Left renal pelvis (tissue), 4 donors: ENCODE measurements at places on chromosomes 12 and 14.

DNA sequence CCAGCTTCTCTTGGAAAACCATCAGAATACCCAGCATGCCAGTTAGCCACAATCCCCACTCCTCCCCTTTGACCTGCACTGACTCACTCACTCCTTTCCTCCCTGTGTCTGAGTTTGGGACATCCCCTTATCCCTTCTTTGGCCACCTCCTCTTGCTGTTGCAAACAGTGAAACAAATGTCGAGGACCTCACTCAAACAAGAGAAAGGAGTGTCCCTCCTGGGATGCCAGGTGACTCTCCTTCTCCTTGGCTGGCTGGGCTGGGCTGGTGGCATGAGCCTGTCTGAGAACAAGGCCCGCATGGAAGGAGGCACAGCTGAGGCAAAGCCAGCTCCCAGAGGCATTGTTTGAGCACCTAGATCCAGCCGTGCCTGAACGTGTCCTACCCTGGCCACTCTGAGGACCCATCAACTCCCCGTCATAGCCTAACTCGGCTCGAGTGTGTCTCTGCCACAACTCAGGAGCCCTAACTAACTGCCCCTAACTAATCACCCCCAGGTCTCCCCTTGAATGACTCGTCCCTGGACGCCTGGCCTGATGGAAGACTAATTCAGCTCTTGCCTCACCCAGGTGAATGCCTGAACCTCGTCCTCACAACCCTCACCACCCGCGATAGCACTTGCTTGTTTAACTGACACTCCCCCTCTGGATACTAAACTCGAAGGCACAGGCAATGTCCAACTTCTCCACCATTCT lies 43.0 kb downstream of the NCOR2 start:
- DNase-seq, result no peak

DNA sequence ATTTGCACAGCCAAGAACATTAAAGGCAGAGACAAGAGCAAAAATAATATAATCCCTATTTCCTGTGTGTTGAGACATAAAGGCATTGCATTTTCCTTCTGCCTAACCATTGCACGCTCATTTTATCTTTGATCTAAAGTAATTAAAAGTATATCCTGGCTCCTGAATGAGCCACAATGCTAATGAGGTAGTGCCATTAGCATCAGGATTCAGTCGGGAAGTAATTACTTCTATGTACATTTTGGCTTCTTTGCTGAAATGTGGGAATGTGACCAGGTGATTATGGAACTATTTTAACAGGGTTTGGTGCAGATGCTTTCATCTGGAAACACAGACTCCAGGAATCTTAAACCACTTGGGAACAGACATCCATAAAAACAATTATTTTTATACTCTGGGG lies 77.4 kb downstream of the TMTC1 start:
- no peak for DNase-seq

GRCh38 chr12:117329756-117330155 lies 31.7 kb downstream of the NOS1 start:
- no peak for DNase-seq

DNA sequence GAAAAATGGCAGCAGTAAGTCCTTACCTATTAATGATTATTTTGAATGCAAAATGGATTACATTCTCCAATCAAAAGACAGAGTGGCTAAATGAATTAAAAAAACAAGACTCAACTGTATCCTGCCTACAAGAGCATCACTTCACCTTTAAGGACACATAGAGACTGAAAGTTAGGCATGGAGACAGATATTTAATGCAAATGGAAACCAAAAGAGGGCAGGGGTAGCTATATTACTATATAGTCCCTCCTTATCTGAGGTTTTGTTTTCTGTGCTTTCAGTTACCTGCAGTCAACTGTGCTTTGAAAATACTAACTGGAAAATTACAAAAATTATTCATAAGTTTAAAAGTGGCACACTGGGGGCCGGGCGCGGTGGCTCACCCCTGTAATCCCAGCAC lies 17.2 kb downstream of the NECAP1 start:
- DNase-seq, result no peak

GRCh38 chr12:111893287-111893686 lies 51.3 kb downstream of the MAPKAPK5 start:
- no peak for DNase-seq

DNA sequence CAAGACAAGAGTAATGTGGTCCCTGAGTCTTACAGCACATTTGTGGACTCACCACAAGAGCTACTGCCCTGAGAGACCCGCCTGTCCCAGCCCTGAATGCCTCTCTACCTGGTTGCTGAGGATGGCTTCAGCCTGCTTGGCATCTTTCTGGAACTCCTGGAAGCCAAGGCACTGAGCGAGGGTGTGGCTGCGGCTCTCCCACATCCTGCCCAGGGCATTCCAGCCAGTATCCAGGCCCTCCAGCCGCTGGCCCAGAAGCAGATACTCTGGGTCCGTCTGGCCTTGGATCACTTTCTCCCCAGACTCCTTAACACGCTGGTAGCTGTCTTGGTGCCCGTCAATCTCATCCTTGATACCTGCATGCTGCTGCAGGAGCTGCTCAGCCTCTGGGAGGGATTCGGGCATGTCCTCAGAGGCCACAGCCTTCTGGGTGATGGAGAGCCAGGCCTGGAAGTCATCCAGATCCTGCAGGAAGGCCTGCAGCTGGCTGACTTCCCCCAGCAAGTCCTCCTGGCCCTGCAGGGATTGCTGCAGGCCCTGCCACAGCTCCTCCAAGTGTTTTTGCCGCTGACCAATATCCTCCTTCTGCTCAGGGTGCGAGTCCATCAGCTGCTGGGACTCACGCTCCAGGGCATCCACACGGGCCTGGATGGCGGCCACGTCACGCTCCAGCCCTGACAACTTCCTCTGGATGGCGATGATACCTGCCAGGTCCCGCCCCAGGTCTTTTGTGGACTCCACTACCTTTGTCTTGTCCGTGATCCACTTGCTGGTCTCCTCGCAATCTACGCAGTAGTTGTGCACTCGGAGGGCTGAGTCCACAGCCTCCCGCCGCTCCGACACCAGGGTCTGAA lies 82.3 kb downstream of the PLEKHG3 start:
- DNase-seq, result no peak

DNA sequence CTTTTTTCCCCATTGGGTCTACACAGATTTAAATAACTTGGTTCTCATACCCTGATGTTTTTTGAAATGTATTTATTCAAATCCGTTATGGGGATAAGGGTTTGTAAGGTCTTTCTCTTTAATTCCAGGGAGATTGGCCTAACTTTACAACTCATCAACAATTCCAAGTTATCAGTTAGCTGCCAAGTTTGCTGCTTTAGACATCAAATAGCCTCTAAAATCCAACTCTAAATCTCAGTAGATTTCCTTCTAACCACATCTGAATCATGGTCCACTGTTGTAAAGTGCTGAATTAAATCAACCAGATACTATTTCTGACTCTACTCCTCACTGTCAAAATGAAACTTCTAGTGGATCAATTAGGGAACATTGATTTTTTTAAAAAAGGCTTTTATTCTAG lies 364.1 kb upstream of the E2F7 start:
- DNase-seq, result no peak

DNA sequence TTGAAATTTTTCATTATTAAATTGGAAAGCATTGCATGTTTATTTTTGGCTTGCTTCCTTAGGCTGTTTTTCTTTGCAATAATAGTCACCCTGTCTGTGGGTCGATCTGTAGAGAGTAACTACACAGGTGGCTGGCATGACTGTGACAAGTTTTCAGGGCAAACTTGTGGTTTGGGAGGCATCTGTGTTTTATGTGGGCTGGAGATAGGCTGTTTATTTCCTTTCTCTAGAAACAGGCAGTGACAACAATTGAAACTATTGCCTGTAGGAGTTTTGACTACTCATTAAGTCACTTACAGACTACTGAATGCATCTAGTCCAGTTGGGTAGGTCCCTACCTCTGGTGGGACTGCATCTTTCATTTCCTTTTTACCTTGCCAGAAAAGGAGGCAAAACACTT lies 155.6 kb downstream of the DYRK2 start:
- no peak for DNase-seq

DNA sequence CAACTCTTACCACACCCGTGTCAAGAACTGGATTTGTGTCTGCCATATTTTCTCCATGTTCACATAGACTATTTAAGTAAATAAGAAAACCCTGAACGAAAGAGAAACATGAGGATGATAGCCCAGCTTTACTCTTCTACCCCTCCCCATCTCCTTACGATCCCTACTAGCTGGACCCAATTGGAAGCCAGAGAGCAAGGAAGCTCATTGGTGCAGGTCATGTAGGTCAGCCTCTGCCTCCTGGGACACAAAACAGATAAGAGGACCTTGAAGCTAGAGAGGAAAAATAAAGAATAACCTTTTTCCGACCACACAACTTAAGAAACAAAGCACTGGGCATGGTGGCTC lies 124.6 kb upstream of the ATF7IP start:
- no peak for DNase-seq

- DNase-seq, result no peak
Measured at GRCh38 chr12:70645494-70646317, 8.5 kb upstream of the PTPRB start.

- no peak for DNase-seq
Measured at GRCh38 chr14:34536951-34537676, 2.4 kb downstream of the EAPP start.

GRCh38 chr14:94056579-94057308 lies 24.3 kb downstream of the DDX24 start:
- no peak for DNase-seq

- no peak for DNase-seq
Measured at GRCh38 chr12:69161829-69162228, 77.5 kb upstream of the CPSF6 start.

DNA sequence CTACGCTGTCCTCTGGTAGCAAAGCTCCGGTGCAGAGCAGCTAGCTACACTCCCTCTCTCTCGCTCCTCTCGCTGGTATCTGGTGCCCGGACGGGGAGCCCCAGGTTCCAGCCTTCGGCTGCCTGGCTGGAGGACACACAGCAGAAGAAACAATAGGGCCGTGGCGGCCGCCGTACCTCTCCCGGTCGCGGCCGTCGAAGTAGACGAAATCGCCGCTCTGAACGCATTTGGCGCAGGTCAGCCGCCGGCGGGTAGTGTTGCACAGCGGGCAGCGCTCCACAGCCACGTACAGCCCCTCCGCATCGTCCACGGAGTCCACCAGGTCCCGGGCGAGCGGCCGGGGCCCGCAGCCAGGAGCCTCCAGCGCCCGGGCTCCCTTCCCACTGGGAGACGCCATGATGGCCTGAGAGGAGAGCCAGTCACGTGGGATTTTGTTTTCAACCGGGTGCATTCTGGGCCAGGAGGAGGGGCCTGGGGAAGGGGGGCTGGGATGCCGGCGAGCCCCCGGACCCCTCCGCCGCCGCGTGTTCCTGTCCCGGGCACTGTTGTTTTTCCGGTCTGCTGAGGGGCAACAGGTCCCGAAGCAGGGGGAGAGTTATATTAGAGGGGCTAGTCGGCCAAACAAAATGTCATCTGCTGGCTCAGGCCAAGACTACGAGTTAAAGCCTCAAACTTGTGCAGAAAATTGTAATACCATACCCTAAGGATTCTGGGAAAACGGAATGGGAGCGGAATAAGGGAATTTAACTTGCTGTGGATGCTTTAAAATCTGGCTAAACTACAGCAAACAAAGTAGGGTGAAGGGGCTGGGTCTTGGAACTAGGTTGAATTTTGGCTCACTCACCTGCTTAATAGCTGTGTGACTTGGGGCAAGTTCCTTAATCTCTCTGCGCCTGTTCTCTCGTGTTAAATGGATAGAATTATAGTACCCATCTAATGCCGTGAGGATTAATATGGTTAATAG lies at the start of gene ATG14:
TSS of gene ATG14 (minus strand) at position 405 of the 964 bp plus-strand sequence. CDS start at position 397, 8 bp downstream.
- DNase-seq, result peak; percentile 79

DNA sequence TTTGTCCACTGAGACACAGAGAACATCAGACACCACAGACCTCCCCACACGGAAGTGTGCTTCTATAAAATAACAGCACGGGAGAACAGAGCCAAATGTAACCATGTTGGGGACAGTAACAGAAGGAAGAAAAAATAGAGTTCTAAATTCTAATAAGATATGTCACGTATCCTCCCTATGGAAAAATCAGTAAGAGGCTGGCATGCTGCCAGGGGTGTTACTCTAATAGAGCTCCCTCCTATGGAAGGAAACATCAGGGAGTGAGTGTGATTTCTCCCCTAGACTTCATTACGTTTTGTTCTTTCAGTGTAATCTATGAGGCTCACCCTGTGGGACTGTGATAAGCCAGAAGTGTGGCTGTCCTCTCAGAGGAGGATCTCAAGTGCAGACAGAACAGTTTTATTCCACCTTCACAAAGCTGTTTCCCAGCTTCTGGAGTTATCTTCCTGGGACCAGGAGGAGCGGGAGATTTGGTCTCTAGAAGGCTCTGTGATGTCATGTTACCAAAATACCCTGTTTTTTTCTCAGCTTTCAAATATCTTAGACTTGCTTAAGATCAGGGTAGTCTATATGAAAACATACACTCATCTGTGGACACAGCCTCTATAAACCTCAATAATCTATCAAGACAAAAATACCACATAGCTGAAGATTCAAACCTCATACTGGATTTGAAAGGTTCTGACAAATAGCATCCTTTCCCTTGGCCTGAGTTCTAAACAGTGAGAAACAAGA lies 69.3 kb downstream of the ZFC3H1 start:
- DNase-seq, result no peak

DNA sequence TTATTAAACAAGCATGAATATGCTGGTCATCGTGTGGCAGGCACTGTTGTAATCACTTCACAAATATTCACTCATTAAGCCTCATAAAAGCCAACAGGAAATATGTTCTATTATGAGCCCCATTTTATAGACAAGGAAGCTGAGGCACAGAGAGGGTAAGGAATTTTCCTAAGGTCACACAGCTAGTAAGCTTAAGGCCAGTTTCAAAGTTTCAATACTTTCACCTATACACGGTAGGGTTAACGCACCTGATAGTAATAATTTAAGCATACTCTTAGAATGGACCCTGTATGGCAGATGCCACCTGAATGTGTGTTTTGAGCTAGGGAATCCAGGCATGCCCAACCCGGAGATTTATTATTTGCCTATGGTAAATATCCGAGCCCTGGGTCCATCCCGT lies 39.8 kb downstream of the EGLN3 start:
- DNase-seq, result no peak

DNA sequence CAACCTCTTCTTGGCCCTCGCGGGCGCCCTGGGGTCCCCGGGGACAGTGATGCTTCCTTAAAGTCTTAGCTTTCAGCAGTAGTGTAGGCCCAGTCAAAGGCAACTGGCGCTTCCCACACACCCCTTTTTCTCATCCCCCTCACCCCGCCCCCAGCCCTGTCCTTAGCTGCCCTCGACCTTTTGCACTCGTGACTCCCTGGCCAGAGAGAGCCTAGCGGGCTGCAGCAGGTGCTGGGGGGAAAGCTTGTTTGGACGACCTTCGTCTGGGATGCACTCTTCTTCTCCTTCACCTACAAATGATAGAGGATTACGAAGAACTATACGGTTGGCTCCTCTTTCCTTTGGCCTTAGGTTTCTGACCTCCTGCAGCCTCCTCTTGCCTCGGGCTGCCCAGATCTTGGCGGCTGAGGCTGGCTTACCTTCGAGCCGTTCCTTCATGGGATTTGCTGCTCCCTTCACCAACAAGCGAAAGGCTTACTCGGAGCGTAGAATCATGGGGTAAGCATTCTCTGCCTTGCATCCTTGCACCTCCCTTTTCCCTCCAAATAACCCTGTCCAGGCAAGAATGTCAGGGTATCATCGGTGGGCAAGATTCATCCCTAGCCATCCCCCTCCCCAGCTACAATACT lies 815 bp downstream of the COQ10A start:
- no peak for DNase-seq
